ENCODE measurements at places on chromosomes 1 and 21.

DNA sequence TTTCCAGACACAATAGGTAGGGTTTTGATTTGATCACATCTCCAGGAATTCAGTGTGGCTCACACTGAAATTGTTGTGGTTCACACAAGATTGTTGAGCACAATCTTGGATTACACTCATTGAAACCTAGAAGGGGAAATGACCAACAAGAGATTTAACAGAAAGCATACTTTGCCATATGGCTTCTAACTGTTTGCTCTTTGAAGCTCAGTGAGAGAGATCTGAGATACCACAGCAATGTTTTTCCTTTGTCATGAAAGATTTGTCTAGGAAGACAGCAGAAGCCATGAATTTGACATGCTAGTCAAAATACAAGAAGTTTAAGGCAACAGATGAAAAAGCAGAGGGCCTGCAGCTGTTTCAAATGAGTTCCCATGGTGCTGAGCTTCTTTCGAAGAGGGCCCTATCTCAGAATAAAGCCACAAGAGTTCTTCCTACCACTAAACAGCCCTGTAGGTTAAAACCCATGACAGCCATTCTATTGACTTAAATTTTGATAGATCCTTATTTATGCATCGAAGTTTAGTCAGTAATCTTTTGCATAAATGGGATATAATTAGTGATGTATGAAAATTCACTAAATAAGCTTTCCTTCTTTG lies 650.4 kb downstream of the LTN1 start:
- no peak for DNase-seq

DNA sequence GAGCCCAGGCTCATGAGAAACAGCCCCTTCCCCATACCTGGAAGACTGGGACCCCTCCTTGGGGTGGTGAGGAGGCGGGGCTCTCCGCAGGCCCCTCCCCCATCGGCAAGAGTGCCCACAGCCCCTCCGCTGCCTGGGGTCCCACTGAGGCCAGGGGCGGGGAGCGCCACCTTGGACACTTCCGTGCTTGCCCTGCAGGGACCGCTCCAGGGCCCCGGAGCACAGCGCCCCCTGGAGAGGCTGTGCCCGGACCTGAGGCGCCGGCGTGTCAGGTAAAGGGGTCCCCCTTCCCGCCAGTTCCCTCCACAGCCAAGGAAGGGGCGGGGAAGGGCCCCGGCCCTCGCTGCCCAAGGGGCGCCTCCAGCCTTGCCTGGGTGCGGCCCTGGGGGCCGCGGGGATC lies 21.5 kb downstream of the INAVA start:
- no peak for DNase-seq

DNA sequence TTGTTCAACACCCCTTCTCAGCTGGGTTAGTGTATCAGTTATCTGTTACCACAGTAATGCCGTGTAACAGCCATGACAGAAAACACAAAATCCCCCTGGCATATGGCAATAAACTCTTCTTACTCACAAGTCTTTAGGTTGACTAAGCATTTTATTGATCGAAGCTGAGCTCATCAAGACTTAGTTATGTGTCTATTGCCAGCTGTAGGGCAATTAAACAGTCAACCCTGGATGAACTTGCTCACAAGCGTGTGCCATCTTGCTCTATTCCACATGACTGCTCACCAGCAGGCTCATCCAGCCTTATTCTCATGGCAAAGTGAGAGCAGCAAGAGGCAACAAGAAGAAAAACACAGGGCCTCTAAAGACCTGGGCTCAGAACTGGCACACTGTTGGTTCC lies 333.8 kb upstream of the PTBP2 start:
- no peak for DNase-seq

- DNase-seq = no peak
Measured at GRCh38 chr1:219507437-219507836, 105.5 kb downstream of the ZC3H11B start.

- DNase-seq = no peak
Measured at GRCh38 chr1:225664762-225665161, 11.8 kb upstream of the ENAH start.

Data from kidney glomerular epithelial cell (primary cell).